Ureter (tissue), 1 donor: ENCODE measurements at places on chromosomes 6 and 20.

GRCh38 chr20:16942756-16943155, 194.6 kb downstream of the OTOR start:
- DNase-seq, result no peak

GRCh38 chr20:53750827-53751619, 157.4 kb upstream of the ZNF217 start:
- DNase-seq, result peak; percentile 73

DNA sequence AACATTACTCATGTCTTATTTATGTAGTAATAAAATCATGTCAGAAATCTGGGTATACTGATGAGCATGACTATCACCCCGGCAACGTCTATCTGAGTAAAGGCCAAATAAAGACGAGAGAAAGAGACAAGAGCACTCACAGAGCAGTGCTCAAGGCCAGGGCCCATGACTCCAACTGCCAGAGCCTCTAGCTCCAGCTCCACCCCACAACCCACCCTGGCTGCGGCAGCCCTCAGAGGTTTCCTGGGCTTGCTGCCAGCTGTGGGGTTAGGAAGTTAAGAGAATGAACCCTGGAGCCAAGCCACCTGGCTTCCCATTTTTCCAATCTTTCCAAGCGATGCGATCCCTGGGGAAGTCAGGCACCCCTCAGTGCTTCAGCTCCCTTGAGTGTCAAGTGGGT, 92.0 kb upstream of the PAX1 start:
- DNase-seq, result no peak

- DNase-seq, result no peak
Measured at GRCh38 chr6:155313602-155314091, 637 bp downstream of the TFB1M start.

DNA sequence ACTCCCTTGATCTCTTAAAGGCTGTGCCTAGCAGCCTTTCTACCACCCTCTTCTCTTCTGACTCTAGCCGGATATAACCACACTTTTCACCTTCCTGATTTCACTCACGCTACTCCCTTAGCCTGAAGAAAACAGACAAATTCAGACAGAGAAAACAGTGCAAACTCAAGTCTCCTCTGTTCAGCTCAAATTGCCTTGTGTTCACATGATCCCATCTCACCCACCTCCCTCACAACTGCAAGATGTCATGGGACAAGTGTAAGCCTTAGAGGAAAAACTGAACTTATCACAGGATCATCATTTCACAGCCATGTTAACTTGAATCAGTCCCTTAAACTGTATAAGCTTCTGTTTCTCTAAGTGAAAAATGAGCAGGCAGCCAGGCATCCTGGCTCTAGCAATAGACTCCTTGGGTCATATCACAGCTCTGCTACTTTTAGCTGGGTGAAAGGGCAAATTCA, 66.5 kb upstream of the TENT5A start:
- no peak for DNase-seq

DNA sequence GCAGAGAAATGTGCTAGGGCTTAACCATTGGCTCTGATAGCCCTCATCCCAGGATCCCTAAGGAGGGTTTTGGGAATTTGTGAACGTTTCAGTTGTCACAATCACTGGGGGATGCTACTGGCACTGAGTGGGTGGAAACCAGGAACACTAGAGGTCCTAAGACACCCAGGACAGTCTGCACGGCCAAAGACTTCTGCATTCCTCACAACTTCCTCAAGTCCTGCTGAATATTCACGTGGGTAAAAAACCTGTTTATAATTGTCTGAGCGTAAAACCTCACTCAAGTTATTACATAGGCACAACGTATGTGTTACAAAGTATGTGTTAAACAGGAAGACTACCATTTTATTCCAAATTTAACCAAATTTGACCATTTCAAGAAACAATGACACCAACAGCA, 52.4 kb downstream of the GMDS start:
- DNase-seq, result no peak

GRCh38 chr6:161903584-161904212, 629.8 kb upstream of the AGPAT4 start:
- DNase-seq, result no peak

DNA sequence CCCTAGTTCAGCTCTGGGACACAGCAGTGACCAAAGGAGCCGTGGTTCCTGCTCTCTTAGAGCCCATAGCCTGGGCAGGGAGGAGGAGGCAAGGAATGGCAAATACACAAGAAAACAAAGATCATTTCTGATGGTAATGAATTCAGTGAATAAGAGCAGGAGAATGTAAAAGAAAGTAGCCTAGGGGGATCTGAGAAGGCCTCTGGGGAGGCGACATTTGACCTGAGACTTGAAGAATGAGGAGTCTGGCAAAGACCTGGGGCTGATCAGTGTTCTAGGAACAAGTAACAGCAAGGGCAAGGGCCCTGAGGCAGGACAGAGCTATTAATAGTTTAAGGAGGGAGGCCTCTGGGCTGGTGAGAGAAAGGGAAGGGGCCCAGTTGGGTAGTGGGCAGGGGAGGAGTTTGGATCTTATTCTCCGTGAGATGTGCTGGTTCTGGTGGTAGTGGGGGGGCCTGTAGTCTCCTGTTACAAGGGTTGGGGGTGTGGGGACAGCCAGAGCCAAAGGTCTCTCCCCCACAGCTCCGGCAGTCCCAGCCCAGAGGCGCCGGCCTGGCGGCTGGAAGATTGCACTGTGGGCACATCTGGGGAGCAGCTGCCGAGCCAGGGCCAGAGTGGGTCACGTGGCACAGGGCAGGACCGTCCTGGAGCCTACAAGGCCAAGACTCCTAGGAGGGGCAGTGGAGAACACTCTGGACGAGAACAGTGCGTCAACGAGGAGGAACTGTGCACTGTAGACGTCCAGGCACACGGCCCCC, 9.3 kb upstream of the ID1 start:
- peak; percentile 82 for DNase-seq

DNA sequence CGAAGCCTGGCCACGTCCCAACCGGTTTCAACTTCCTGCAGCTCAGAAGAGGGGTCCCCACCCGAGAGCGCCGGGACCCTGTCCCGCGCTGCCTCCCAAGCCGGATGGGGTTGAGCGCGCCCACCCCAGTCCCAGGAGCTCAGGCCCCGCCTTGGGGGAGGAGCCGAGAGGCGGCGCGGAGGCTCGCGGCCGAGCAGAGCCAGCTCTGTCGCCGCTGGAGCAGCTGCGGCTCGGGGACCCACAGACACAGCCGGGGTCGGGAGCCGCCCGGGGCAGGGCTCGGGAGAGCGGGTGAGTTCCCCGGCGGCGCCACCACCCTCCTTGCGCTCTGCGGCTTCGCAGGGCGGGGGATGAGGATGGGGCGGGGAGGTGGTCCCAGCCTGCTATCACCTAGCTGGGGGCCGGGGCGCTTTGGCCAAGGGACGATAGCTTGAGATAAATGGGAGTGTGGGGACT, at the start of gene PPP1R16B:
TSS of gene PPP1R16B (plus strand) at position 196 of the 456 bp plus-strand sequence. CDS start 30,229 bp downstream, outside the sequence.
- DNase-seq, result peak; percentile 51

- peak; percentile 61 for DNase-seq
Measured at GRCh38 chr20:45095805-45096238, 5.1 kb downstream of the KCNS1 start.

- DNase-seq, result no peak
Measured at GRCh38 chr6:157364705-157365104, 16.3 kb upstream of the ZDHHC14 start.

DNA sequence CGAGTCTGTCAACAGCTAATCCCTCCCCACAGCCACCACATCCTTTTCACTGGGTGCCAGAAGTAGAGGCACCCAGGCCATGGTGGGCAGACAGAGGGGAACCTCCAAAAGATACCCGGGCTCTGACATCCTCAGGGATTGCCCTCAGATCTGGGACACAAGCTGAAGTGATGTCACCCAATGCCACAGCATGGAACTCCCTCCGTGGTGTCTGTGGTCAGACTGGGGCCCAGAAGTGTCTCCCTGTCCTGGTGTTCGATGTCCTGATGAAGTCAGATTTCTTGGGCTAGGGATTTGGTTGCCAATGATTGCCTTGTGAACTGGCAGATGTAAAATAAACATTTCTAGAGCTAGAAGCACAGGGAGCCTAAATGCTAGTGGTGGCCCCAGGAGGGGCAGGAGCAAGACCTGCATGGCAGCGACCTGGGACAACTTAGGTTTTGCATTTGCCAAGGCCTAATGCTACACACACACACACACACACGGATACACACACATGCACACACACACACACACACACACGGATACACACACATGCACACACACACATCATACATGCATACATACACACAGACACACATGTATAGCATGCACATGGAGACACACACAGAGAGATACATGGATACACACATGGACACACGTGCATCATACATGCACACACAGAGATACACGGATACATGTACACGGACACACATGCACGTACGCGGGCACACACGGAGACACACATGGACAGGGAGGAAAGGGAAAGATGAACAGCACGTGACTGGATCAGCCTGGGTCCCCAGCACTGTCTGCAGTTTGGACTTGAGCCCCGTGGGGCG, 221.0 kb downstream of the NFATC2 start:
- no peak for DNase-seq

- DNase-seq, result no peak
Measured at GRCh38 chr20:62463651-62464424, 12.0 kb downstream of the GATA5 start.

DNA sequence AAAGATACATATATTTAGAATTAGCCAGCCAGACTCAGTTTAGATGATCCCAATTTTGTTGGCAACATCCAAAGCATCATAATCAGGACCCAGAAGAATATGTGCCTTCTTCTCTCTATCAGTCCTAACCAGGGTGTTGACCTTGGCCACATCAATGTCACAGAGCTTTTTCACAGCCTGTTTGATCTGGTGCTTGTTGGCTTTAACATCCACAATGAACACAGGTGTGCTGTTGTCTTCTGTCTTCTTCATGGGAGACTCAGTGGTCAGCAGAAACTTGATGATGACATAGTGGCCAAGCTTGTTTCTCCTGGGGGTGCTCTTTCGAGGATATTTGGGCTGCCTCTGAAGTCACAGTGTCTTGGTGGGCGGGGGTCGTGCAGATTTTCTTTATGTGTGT, 84.9 kb downstream of the MKKS start:
- no peak for DNase-seq

GRCh38 chr20:11582060-11582459, 335.6 kb upstream of the BTBD3 start:
- no peak for DNase-seq

DNA sequence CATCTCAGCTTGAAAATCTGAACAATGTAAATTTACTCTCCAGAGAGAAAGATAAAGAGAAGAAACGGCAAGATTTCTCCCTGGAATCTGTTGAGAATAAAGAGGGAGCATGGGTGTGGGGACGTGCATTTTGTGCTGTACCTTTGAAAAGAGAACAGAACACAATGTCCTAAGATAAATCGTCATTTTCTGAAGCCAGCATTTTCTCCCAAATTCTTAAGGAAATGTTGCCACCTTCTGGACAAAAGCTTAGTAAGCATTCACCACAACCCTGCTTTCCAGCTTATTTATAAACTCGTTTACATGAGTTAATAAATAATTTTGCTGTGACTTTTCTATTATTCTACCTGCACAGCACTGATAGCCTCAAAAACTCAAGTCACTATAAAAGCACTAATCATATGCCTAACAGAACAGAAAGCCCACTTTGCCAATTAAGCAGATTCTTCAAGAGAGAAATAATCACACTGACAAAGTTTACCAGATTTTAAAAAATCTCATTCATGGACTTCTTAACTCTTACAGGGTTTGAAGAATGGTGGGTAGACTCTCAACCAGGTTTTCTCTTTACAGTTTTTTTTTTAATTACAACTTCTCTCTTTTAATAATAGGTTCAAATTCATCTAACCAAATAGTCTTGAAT, 155.8 kb downstream of the MBOAT1 start:
- no peak for DNase-seq

GRCh38 chr6:16731478-16732051, 29.7 kb downstream of the ATXN1 start:
- DNase-seq, result no peak

GRCh38 chr20:35669221-35669620, 4.5 kb upstream of the CPNE1 start:
- DNase-seq, result no peak

- no peak for DNase-seq
Measured at GRCh38 chr6:138285800-138286199, 67.5 kb upstream of the PBOV1 start.

GRCh38 chr6:48505621-48506020, 394.6 kb upstream of the PTCHD4 start:
- no peak for DNase-seq

DNA sequence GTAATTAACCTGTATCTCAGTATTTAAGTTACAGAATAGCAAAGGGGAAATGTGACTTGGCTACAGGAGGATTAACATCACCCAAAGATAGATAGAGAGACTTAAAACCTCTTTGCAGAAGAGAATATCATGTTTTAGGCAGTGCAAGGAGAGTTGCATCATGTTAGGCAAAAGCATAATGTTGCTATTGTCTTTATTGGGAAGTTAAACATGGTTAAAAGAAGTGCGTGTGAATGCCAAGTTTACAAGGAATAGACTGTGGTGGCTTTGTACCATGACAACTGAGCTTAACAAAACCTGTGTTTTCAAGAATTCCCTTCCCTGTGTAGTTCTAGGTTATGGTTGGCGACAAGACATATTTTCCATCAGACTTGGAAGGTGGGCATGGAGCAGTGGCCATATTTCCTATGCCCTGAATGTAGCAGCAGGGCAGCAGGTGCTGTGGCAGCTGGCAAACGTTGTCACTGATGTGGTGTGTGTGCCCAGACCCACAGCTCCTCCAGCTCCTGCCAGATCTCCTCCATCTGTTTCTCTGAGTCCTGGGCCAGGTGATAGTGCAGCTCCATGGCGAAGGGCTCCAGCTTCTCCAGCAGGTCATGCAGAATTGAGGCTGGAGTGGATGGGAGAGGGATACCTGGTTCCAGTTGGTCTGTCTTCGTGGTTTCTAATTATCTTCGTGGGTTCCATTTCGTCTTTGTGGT, 163.3 kb downstream of the QRSL1 start:
- no peak for DNase-seq

GRCh38 chr20:24305371-24305770, 164.1 kb upstream of the SYNDIG1 start:
- no peak for DNase-seq

- no peak for DNase-seq
Measured at GRCh38 chr6:133277900-133278545, 36.9 kb downstream of the EYA4 start.

DNA sequence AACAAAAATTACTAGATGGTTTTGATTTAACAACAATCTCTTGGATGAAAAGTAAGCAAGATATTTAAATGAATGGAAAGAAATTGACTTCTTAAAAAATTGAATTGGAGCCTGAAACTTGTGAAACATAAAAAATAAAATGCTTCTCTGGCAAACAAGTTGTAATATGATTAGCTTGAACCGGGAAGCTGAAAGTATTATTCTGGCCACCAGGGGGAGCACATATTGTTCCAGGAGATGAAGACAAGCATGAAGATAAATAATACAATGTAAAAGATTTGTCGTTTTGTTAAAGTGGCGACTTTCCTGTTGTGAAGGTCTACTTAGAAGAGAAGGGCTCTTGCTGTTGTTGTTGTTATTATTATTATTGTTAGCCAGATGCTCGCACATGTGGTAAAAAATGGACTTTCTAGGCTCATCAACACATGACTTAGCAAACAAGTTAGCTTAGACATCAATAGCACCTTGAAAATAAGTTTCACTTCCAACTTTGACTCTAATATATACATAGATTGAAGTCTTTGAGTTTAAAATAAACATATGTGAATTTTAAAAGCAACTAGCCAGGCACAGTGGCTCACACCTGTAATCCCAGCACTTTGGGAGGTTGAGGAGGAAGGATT, 14.2 kb downstream of the PAX1 start:
- peak; percentile 72 for DNase-seq

- no peak for DNase-seq
Measured at GRCh38 chr20:59792300-59792699, 141.1 kb downstream of the SYCP2 start.
